ENCODE measurements at places on chromosomes 12 and 14.

GRCh38 chr12:53230108-53230845, 1.7 kb downstream of the RARG start:
- no peak for DNase-seq

- no peak for DNase-seq
Observed at GRCh38 chr12:101829639-101830366, 956 bp downstream of the GNPTAB start.

DNA sequence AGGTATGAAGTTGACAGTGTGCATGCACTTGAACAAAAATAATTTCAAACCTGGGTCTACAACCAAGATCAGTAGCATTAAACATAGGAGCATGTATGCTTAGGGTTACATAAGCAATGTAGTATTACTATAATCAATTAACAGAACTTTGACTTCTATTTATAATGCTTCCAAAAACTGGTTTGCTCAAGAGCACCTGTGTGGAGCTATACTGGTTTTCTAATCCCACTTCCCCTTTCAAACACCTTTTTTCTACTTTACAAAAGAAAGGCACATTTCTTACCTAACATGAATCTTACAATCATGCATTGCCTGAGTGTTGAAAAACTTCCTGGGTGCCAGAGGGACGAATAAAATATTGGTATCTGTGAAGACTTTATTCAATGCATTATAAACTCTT, 72.7 kb downstream of the EFCAB11 start:
- no peak for DNase-seq

- DNase-seq: peak; percentile 70
Observed at GRCh38 chr12:6277982-6278438, 32.5 kb upstream of the PLEKHG6 start.

DNA sequence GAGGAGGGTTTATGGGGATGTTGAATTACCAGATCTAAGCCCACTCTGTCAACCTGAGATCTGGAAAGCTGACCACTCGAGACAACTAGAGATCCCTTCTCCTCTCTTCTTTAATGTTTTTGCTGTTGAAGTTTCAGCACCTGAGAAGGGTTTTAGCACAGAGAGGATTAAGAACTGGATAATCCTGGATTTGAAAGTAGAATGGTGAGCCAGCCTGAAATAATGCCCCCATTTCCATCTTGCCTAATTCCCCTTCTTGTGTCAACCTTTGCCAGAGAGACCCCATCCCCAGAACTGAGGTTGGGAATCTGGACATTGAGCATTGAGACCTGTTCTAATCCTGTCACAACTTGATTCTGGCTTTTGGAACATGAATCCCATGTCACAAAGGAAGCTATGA, 87.8 kb upstream of the RFLNA start:
- DNase-seq: no peak

DNA sequence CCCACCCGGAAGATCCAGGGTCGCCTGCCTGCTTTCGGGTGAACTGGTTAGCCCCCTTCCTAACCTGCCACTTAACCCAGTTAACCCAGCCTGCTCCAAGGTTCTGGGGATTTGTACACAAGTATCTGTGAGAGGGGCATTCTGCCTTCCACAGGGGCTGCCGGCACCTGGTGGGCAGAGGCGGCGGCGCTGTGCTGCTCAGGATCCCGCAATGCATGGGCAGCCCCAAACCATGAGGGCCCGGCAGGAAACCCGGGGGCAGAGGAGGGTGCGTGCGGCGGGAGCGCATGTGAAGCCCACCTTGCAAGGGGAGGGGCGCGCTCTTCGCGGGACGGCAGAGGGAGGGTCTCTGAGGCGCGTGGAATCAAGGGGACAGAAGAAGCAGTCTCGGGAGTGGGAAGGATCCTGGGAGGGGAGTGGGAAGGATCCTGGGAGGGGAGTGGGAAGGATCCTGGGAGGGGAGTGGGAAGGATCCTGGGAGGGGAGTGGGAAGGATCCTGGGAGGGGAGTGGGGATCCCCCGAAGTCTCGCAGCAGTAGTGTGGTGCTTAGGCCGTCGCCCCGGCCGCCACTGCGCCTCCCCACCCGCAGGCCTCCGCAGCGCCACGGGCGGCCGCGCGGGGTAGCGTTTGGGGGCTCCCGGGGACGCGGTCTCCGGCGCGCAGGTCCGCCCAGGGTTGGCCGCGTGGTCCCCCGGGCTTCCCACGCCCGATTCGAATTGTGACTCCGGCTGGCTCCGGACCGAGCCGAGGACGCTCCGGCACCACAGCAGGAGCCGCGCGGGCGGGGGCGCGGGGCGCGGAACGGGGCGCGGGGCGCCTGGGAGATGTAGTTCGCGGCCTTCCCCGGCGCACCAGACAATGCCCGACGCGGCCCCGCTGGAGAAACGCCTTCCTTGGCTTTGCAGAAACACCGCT, 4.9 kb upstream of the MTA1 start:
- peak; percentile 66 for DNase-seq

GRCh38 chr14:52078095-52078531, 9.3 kb upstream of the NID2 start:
- no peak for DNase-seq

DNA sequence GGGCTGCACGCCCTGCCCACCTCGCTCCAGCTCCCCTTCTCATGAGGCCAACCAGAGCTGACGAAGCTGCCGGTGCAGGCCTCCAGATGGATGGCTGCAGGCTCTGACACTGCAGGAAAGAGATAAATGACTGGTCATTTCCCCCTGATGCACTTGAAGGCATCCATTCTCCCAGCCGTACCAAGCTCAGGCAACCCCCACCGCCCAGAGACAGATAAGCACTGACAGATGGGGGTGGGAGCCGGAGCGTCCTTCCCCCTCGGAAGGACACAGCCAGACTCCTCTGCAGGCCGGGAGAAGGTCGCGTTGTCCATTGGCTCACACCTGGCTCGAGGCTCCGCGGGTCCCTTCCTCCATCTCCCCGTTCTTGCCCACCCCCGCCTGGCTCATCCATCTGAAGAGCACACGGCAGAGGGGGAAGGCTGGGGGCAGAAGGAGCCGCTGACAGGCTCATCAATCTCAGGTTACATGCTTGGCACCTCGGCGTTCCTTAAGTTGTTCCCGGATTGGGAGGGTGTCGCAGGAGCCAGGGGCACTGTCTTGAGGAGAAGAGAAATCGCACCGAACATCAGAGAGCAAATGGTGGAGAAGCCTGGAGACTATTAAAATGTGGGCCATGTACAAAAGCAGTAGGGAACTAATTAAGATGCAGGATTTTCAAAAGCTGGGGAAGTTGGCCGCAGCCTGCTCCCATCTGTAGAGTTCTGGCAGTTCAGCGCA, 151.6 kb downstream of the DPF3 start:
- no peak for DNase-seq

DNA sequence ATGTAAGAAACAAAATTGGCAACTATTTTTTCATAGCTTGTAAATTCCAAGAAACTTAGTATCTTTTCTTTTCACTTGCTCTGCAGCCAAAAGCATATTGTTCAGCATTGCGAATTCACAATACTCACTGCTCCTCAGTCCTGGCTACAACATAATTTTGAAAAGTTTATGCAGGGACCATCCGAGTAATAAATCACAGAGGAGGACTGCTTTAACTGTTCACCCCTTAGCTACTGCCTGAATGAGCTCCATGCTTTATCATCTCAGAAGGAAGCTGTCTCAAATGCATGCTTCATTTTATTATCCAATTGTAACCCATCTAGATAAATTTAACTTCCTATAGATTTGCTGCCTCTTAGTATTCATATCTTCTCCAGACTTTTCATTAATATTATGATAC, 827.8 kb downstream of the DIO2 start:
- DNase-seq: no peak

DNA sequence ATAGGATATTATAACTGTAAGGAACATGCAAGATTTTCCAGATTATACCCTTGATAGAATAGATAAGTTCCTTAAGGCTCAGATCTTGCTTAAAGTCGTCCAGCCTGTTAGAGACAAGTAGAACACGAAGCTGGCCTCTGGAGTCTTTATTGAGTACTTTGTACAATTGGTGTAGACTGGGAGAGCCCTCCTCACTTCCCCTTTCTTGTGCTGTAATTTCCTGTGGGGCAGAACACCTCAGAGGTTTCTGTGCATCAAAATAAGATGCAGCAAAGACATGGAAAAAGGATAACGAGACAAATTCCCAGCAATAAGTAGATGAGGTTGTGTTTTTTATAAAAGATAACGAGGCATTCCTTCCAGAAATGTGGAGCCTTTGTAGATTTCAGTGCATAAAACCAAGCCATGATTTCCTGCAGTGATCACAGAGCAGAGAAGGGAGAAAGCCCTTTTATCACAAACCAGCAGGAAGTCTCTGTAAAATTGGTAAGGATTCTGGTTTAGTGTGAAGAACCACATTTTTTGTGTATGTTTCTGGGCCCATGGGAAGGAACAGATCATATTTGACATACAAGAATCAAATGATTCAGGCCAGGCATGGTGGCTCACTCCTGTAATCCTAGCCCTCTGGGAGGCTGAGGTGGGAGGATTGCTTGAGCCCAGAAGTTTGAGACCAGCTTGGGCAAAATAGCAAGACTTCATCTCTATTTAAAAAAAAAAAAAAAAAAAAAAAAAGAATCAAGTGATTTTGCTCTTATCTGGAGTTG, 18.0 kb downstream of the GPRC5A start:
- DNase-seq: no peak

- DNase-seq: no peak
Observed at GRCh38 chr14:35730871-35731270, 78.2 kb downstream of the RALGAPA1 start.

GRCh38 chr12:93578221-93578620, 5.7 kb downstream of the SOCS2 start:
- DNase-seq: no peak

GRCh38 chr14:101318271-101318670, 243.0 kb upstream of the DIO3 start:
- no peak for DNase-seq

DNA sequence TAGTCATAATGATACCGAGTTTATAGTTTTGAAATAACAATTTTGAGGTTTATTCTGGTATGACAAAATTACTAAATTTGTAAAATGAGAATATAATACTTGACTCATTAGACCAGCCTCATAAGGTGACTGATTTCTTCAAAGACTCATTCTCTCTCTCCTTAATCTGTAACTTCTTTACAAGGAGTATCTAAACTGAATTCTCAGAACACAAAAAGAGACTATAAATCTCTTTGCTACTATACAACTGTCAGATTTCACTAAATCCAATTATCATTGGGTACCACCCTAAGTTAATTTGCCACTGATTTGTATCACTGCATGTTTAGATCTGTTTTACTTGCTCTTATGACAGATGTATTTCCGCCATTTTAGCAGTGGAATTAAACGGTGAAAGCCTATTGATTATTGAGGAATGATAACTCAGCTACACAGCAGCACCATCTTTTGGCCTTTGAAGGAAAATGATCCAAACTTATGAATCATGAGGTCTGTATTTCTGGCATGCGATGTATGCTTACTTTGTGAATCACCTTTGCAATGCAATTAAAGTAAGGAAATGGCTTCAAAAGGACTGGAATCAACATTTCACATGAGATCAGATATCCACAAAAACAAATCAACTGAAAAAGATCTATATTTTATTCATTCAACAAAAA, 161.2 kb downstream of the RERGL start:
- DNase-seq: no peak

GRCh38 chr14:102903889-102904512, 18.5 kb upstream of the AMN start:
- DNase-seq: no peak

- no peak for DNase-seq
Observed at GRCh38 chr12:107632246-107632645, 53.4 kb upstream of the PWP1 start.

DNA sequence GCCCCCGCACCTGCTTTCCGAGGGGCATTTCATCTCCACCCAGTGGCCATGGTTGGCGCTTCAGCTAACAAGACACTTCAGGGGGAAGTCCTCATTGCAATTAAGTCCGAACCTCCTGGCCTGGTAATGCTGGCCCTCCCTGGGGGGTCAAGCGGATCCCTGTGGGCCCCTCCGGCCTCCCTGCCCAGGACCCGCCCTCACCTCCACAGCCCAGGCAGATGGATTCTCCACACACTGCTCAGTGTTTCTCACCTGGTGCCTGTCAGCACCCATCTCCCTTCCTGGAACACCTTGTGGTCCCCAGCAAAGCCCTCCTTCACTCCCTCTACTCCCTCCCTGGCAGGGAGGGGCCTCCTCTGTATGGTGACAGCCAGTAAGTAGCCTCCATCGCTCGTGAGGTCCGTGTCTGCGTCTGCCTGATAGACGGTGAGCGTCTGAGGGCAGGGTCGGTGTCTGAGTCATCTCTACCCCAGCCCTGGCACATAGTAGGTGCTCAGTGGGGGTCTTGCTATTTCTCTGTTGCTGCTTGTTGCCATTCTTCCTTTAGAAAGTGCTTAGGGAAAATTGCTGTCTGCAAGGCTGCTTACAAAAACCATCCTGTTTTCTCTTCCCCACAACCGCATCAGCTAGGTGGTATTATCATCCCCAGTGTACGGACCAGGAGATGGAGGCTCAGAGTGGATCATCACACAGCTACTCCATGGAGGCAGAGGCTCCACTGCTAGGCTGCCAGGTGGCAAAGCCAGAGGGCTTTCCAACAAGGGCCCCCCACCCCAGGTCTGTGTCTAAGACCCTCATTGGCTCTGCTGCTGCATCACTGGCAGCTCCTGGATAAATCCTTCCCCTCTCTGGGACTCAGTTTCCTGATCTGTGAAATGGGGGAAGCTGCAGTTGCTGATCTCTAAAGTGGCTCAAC, 39.7 kb upstream of the EML1 start:
- no peak for DNase-seq

- DNase-seq: no peak
Observed at GRCh38 chr12:113064395-113065125, 8.0 kb downstream of the DTX1 start.

DNA sequence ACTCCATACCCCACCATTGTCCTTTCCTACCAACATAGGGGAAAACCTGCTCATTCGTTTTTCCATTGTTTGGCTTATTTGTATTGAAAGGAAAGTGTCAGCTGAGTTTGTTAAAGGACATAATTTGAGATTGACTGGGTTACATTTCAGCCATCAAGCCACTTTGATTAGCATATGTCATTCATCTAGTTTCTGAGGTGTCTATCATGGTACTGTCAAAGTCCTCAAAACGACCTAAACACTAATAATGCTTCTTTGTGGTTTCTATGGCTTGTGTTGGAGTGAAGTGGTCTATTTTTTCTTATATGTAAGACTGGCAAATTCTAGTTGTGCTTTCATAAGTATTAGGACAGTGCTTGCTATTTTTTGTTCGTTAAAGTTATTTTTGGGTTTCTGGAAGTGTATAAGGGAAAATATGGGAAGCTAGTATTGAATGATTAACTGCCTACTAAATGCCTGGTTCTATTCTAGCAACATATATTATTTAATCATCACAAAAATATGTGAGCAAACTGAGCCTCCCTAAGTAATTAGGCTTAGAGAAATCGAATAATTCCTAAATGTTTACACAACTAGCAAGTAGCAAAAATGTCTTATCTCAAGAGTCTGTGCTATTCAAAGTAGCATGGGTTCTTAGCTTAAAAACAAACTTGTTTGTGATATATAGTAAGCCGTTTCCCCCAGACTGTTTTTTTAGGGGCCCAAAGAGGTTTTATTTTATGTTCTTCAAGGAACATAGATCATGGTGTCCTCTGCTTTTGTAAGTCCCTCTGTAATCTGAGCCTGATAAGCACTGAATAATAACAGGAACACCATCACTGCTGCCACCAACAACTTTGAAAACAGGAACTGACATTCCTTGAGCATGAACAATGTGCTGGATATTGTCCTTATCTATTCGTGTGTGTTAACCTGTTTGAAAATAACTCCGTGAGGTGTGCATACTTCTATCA, 67.1 kb downstream of the DERA start:
- DNase-seq: no peak

GRCh38 chr14:103543140-103543539, 14.1 kb downstream of the TRMT61A start:
- DNase-seq: no peak

- no peak for DNase-seq
Observed at GRCh38 chr12:67790660-67791059, 142.1 kb downstream of the DYRK2 start.

Data from activated CD4-positive, alpha-beta T cell treated with anti-CD3 and anti-CD28 coated beads, Interleukin-2, amount 50 U/mL, for 48 hours (primary cell).